ENCODE measurements at places on chromosomes 13 and 19.

GRCh38 chr13:59774491-59774971 is 389.2 kb downstream of the DIAPH3 start:
- DNase-seq = peak; percentile 45

GRCh38 chr19:15091918-15092753 is 10.1 kb downstream of the OR1I1 start:
- peak; percentile 73 for DNase-seq

- DNase-seq = peak; percentile 22
Measured at GRCh38 chr13:60922576-60923231, 492.9 kb downstream of the PCDH20 start.

DNA sequence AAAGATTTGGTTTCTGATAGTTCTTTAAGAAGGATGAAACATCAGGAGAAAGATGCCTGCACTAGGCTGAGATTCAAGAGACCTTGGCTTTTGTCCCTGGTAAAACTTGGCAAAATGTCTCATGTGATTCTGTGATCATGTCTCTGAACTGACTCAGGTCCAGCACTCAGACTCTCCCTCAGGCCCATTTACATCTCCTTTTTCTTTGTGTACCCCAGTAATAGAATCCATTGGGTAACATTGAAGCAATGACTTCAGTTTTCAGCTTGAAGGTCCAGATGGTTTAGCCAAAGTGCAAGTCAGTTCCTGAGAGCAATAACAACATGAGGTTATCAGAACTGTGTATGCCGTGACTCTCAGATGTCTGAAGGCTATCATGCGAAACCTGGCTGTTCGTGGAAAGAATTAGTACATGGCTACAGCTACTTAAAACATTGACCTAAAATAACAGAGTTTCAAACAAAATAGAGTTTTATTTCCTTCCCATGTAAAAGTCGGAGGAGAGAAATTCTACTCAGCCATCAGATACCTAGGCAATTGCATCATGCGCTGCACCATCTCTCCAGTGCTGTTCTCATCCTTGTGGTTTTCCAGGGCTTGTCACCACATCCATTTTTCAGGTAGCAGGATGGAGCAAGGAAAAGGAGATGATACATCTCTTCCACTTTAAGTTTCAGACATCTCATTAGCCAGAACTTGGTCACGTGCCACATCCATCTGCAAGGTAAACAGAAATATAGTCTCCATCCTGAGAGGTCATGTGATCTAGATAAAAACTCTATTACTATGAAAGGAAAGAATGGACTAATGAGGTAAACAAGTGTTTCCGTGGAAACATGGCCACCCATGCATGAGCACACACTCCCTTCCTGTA is 117.3 kb downstream of the POSTN start:
- no peak for DNase-seq

DNA sequence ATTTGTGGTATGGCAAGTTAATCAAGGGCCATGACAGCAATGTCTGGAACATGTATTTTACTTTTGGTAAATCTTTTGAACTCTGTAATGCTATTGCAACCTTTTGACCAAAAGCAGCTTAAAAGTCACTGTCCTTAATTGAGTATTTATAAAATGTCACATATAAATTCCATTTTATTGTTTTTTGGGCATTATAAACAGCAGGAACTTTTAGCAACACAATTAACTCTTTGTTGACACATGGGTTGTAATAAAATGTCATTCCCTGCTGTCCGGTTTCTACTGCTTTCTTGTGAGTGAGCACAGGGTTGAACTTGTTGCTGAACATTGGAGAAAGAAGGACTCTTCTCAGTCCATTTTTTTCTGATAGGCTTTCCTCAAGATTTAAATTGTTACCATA is 1923.1 kb downstream of the PCDH9 start:
- no peak for DNase-seq

- DNase-seq = no peak
Measured at GRCh38 chr13:111484141-111484925, 163.9 kb downstream of the TEX29 start.

DNA sequence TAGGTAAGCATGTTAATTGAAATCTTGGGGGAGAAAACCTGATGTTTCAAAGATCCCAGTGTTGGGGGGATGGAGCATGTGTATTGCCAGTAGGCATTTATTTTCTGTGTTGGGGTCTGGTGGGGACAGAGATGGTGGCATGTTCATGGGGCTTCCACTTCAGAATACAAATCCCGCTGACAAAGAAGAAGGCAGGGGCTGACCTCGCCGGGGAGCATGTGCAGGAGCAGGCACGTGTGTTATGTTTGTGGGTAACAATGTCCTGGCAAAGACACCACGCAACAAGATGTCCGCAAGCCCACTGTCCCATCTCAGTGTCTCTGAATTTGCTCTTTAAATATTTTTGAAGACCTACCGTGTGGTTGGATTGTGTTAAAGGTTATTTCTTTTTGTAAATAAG is 164.5 kb downstream of the TEX29 start:
- no peak for DNase-seq

GRCh38 chr13:24196593-24197197 is 36.2 kb downstream of the SPATA13 start:
- no peak for DNase-seq
